ENCODE measurements at places on chromosomes 13 and 19.

DNA sequence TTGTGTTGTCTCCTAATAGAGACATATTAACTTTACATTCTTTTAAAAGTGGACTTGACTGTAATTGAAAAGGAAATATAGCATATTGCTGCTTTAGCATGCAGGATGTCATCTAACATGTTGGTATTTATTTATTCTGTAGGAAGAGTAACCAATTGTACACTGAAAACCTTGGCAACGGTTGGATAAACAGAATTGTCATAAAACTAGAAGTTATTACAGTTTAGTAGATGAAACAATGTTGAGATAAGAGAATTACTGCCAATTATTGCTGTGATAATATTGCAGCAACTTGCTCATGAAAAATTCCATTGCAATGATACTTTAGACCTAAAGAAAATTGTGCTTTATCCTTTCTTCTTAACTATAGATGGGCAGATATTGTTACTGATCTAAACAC, 7.6 kb upstream of the ERCC5 start:
- no peak for DNase-seq

DNA sequence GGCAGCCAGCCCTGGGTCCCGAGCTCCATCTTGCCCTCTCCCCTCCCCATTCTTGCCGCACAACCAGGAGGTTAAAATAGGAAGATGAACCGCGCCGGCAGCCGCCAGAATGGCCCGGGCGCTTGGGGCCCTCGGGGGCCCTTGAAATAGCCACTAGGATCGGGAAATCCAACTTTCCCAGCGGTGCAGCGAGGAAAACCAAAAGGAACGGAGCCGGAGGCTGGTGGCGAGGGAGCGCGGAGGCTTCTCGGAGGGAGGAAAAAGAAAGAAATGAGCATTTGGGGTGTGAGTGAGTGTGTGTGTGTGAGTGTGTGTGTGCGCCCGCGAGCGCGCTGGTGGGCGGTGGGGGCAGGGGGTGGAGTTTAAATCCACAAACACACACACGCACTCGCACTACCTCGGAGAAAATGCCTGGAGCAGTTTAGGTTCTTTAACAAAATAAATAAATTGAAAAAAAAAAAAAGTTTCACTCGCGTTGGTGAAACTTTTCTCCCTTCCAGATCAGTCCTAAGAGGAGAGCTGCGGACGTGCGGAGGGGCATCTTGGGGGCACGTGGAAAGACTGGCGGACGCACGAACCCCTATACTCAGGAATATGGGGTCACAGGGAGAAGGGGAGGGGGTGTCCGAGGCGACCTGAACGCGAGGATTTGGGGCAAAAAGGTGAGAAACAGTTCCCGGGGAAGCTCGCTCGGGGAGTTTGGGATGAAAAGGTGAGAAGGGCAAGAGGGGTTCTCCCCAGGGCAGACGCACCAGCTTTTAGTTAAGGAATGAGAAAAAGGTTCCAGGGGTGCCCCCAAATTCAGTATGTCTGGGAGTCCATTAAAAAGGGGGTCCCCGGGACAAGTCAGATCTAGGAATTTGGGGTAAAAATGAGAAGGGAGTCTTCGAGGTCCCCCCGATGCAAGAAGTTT, 1.3 kb downstream of the RFX2 start:
- DNase-seq = peak; percentile 68

DNA sequence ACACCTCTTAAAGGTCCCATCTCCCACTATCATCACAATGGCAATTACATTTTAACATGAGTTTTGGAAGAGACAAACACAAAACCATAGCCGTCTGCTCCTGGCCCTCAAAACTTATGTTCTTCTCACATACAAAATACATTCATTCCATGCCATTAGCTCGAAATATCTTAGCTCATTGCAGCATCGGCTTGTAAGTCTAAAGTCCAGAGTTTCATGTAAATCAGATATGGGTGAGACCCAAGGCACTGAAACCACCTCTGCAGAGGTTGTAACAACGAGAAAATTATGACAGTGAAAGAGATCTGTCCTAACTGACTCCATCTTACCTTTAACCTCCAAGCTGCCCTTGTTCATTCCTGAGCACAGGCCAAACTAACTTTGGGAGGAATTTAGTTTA, 635.0 kb upstream of the SPRY2 start:
- DNase-seq = no peak

DNA sequence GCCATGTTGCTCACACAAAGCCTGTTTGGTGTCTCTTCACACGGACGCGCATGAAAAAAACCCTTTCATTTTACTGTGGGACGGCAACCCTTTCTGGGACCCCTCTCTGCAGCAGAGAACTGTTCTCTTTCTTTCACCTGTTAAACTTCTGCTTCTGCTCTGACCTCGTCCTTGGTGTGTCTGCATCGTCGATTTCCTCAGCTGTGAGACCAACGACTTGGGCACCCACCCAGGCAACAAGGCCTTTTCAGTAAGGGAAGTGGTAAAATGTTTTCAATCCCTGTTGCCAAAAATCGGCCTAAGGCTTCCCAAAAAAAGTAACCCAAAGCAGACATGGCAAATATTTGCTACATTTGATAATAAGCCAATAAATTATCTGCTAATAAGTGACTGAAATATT, 515.3 kb downstream of the IRS2 start:
- no peak for DNase-seq

DNA sequence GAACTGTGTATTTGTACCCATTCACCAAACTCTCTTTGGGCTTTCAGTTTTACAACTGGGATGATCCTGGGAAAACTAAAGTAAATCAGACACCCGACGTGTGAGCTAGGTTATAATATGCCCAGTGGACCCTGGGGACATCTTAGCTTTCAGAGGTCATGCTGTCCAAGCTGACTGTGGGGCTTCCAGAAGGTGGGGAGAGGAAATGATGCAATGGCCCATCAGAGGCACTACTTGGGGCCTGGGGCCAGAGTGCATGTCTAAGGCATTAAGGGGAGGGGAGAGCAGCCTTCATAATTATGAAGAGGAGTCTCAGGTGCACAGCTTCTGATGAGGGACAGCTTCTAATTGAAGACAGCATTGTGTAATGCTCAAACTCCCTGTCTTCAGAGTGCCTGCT, 30.9 kb downstream of the ALOX5AP start:
- DNase-seq = no peak

DNA sequence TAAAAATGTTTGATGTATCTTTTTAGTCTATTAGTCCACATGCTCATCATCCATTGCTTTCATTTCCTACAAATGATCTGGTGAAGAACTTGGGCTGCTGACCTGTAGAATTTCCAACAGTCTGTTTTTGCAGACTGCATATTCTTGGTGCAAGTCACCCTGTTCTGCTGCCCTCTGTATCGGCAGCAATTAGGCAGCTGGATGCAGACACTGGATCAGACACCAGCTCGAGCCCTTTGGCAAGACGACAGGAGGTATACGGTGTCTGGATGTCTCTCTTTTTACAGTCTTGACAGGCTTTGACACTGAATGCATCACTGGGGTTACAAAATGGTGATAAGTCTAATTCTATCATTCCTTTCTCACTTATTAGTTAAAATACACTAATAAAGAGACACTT, 21.8 kb downstream of the MTRF1 start:
- no peak for DNase-seq

- DNase-seq = no peak
Observed at GRCh38 chr19:39617745-39618144, 15.4 kb downstream of the LGALS13 start.

DNA sequence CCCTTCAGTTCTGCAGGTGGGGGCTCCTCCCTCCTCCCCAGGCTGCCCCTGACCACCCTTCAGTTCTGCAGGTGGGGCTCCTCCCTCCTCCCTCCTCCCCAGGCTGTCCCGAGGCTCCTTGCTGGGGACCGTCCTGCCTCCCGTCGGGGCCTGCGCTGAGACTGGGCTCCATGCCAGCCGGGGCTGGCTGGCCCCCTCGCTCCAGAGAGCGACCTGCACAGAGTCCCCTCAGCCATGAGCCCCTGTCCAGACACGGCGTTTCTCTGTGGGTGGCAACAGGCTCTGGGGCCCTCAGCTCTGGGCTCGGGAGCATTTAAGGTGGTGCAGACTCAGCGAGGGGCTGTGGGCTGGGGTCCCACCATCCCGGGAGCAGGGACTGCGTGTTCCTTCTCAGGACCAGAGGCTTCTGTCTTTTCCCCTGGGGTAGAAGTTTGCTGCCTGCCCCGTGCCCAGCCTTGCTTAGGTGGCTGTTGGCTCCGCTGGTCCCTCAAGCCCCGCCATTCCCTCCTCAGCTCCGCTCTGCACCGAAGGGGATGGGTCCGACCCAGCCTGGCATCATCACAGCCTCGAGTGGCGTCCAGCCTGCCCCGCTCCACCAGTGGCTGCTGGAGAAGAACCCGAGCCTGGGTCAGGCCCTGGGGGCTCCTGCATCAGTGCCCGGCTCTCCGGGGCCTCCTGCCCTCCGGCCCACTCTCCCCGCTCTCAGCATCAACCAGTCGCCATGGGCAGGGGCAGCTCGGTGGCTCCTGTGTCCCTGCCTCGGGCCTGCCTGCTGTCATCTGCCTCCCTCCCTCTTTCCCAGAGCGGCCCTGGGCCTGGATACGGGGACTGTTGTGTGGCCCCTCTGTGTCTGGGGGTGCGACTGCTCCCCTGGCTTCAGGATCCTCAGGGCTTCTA, 27.6 kb downstream of the CSNK1G2 start:
- DNase-seq = no peak

DNA sequence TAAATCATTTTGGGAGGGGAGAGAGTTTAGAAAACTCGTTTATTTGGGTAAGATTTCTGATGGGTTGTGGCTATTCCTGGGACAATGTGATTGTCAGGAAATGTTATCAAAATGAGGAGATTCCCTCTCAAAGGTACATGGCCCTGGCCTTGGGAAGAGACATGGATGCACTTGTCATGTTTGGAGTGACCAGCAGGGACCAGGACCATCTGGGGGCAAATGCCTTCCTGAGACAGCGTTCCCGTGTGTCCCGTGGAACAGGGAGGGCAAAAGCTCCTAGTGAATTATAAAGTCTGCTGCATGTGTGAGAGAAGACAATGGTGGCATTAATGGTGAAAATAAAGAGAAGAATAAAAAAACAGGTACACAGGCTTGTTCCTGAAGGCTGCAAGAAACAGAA, 317.3 kb downstream of the ZNF536 start:
- DNase-seq = no peak

DNA sequence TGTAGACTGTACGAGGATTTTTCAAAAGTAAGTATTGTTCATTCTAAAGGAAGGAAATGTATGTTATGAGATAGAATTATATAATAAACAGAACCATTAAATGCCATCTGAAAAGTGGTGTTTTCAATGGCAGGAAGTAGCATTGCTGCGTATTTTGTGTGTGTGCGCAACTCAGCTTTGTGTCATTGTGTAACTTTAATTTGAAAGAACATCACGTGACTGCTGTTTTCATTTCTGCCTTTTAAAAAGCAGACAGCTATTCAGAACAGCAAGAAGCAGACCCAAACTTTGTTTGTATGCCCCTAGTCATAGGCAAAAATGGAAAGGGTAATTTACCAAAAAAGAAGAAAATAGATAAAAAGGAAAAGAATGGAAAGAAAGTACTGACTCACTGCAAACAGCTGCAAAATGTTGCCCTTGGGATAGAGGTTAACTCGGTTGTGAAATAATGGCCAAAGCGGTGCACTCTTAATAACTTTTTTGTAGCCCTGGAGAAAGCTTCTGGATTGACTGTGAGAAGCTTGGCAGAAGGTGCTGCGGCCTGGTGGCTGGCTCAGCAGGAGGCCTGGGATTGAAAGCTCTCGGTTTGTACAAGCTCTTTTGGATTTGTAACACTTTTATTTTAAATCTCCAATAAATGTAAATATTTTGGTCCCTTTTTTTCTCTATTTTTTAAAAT, 97.3 kb downstream of the GGACT start:
- DNase-seq = no peak

GRCh38 chr13:23709536-23709935, 139.3 kb downstream of the TNFRSF19 start:
- peak; percentile 14 for DNase-seq

GRCh38 chr19:16142032-16142580, 1.4 kb upstream of the HSH2D start:
- no peak for DNase-seq

DNA sequence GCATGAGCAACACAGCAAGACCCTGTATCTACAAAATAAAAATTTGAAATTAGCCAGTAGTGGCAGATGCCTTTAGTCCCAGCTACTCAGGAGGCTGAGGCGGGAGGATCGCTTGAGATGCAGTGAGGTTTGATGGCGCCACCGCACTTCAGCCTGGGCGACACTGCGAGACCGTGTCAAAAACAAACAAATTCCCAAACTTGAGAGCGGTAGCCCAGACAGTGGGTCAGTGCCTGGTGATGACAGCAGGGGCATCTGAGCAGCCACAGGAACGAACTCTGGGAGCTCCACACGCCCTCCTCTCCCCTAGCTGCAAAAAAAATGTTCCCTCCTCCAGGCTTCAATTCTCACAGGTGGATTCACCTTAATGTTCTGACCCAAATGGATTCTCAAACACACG, 14.1 kb downstream of the ZNF490 start:
- no peak for DNase-seq

DNA sequence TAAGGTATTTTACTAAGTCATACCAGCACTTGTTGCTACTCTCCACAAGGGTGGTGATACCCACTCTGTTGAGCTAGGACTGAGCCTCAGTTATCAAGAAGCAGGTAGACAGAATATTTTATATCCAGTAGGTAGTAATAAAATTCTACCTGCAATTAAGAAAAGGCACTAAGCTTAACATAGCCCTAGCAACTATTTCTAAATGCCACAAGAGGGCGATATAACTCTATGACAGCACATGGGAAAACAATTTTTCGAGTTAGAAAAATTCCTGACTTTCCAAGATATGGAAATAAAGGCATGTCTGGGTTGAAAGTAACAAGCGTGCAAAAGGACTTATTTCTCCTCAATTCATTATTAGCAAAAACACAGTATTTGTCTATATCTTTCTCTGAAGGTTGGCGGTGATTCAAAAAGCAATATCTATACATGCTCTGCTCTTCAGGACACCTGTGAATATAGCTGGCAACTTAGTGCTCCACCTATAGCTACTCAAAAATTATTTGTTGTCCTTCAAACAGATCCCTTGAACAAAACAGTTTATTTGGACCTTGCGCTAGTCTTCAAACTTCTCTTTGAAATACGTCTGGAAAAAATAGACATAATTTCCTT, 14.7 kb downstream of the CCDC169 start:
- peak; percentile 35 for DNase-seq

- DNase-seq = peak; percentile 25
Observed at GRCh38 chr19:5231857-5232678, 108.5 kb downstream of the PTPRS start.

DNA sequence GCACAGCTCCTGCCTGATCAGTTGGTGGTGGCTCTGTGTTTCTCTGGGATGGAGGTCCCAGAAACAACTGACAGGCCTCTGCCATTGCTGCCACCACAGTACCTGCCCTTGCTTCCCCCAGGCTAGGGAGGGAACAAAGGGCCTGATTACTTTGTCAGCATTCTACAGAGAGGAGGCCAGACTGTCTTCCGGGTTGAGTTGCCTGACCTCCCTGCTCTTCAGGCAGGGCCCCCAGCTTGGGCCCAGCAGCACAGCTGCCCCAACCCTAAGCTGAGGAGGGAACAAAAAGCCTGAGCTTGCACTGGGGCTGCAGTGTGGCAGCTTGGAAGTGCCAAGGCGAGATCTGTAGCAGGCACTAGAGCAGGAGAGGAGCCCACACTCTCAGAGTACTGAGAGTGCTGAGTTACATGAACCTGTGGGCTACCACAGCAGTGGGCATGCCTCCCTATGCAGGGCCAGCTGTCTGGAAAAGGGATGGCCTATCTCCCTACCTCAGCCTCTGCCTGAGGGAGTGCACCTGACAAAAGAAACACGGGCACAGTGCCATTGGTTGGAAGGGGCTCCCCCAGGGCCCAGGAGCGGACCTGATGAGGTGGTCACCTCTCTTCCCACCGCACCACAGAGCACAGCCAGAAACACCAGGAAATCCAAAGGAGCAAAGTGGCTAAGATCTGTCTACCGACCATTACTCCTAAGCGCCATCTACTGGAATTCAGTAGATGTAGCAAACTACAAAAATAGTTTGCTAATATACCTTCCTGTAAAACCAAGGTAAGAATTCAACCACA, 24.4 kb downstream of the SLC25A15 start:
- DNase-seq = peak; percentile 49

Measured in erythroblast (primary cell).